ENCODE measurements at places on chromosomes 1 and 21. TPM values are rescaled to one million over a fixed set of nuclear protein-coding genes. Genes with fewer than 3 reads are reported as not detected.

DNA sequence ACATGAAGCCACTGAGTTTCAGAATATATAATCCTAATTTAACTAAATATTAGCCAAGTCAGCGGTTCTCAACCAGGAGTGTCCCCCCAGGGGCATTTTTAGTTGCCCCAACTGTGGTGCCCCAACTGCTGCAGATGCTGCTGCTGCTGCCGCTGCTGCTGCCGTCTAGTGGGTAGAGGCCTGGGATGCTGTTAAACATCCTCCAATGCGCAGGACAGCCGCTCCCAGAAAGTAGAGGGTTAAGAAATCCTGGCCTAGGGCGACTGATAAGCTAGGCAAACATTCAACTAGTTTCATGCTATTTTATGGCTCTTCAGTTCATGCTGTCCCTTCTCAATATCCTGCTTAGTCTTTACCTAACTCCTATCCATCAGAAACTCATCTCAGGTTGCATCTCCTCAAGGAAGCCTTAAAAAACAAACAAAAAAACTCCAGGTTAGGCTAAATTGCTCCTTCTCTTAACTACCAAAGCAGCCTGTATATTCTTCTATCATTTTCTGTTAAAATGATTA, 9.9 kb upstream of the DCAF6 start:
- no peaks in the 10 kb centered on the region for H3K27me3 ChIP-seq
- H3K4me1 ChIP-seq, result peaks cover 8% of the 10 kb centered on the region
- no peak overlapping the region for H3K4me3 ChIP-seq
- H3K27ac ChIP-seq, result no peak overlapping the region

- H3K27ac ChIP-seq, result no peak overlapping the region
- DNase-seq, result no peak
- H3K4me1 ChIP-seq, result no peaks in the 10 kb centered on the region
- no peaks in the 10 kb centered on the region for H3K36me3 ChIP-seq
Measured at GRCh38 chr1:58211869-58212268, 334.7 kb downstream of the OMA1 start.

DNA sequence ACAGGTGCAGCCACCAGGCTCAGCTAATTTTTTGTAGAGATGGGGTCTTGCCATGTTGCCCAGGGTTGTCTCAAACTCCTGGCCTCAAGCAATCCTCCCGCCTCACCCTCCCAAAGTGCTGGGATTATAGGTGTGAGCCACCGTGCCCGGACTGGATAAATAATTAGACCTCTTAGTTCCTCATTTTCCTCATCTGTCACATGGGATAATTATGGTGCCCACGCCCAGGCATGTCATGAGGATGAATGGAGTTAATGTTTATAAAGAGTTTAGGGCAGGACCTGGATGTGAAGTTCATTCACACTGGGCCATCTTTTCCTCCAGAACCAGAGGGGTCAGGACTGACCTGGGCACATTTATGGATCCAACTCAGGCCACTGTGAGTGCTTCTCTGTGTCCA, 23.7 kb downstream of the PADI3 start:
- no peak overlapping the region for H3K4me3 ChIP-seq
- no peaks in the 10 kb centered on the region for H3K4me1 ChIP-seq
- H3K36me3 ChIP-seq, result no peaks in the 10 kb centered on the region
- peaks cover 6% of the 10 kb centered on the region for H3K27me3 ChIP-seq

GRCh38 chr1:7220007-7220406, 434.8 kb downstream of the CAMTA1 start:
- peaks cover 30% of the 10 kb centered on the region for H3K27me3 ChIP-seq
- no peak overlapping the region for H3K27ac ChIP-seq
- no peaks in the 10 kb centered on the region for H3K4me1 ChIP-seq
- no peaks in the 10 kb centered on the region for H3K36me3 ChIP-seq

- H3K27ac ChIP-seq, result no peak overlapping the region
- no peak overlapping the region for H3K4me3 ChIP-seq
- H3K36me3 ChIP-seq, result no peaks in the 10 kb centered on the region
Measured at GRCh38 chr21:38355353-38355752, 98.6 kb downstream of the KCNJ15 start.

The LAMB3 gene
- 34.7 TPM for total RNA-seq

The COL8A2 gene
- total RNA-seq, result 10.5 TPM

The PBXIP1 gene
- 53.8 TPM for total RNA-seq

The KRTAP19-7 gene
- total RNA-seq, result not detected

The CFHR5 gene
- not detected for total RNA-seq
